ENCODE measurements at places on chromosomes 16 and 17.

DNA sequence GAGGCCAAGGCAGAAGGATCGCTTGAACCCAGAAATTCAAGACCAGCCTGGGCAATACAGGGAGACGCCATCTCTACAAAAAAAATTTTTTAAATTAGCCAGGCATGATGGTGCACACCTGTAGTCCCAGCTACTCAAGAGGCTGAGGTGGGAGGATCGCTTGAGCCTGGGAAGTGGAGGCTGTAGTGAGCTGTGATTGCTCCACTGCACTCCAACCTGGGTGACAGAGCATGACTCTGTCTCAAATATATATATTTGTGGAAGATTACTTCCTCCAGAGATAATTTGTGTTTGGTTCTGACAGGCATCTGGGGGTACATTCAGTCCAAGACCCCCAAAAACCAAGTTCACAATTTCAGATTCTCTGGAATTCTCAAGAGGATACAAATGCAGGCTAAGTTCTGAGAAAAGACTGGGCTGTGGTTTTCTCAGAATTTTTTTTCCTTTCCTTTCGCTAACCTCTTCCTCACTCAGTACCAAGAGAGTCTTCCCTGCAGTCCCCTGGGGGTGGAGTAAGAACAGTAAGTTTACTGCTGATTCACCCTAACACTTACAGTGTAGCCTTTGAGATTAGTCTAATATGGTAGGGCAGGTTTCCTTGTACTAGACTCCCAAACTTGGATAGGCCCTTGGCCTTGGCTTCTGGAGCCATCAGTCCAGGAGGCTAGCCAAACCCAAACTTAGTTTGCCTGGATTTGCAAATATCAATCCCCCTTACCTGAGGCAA lies 15.1 kb downstream of the GSDMB start:
- H3K27me3 ChIP-seq: no peaks in the 10 kb centered on the region
- H3K4me1 ChIP-seq: no peaks in the 10 kb centered on the region
- no peak overlapping the region for H3K27ac ChIP-seq
- DNase-seq: no peak
- H3K4me3 ChIP-seq: no peak overlapping the region
- peaks cover 2% of the 10 kb centered on the region for H3K36me3 ChIP-seq

GRCh38 chr16:87658564-87659225 lies 56.4 kb downstream of the JPH3 start:
- H3K4me3 ChIP-seq: no peak overlapping the region
- DNase-seq: no peak
- no peaks in the 10 kb centered on the region for H3K4me1 ChIP-seq
- peaks cover 14% of the 10 kb centered on the region for H3K27me3 ChIP-seq
- no peaks in the 10 kb centered on the region for H3K36me3 ChIP-seq

DNA sequence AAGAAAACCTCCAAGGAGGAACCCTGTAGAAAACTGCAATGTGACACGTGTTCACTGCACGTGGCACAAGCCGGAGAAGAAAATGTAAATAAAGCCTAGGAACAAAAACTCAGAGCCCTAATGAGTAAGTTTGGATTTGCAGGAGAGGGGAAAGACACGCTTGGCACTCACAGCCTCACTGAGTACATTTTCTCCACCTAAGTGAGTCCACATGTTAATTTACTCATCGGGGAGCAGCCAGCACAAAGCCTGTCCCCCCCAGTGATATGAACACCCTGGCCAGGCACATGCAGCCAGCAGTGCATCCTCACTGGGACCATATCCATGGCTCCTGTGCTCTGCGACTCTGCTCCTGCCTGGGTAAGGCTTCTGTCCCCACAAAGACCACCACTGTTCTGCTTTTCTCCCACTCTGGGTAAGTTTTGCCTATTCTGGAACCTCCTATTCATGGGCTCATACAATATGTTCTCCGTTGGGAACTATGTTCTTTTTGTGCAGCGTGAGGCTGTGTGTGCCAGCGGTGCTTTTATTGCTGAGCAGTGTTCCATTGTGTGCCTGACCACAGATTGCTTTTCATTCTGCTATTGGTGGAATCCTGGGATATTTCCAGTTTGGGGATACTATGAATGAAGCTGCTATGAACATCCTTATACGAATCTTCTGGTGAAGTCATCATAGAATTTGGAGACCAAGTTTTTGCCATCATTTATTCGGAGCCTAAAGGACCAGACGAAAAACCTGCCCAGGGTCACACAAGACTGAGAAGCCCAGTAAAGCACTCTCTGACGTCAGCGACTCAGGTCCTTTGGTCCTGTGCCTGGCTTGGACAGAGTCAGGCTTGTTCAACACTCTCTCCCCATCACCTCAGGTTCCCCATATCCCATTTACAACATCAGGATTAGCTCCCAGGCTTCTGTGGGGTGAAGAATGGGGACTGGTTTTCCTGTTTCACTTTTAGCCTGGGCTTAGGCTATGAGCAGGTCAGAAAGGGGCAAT lies 53.3 kb downstream of the RNF112 start:
- no peak overlapping the region for H3K4me3 ChIP-seq
- DNase-seq: no peak
- H3K36me3 ChIP-seq: no peaks in the 10 kb centered on the region
- H3K4me1 ChIP-seq: no peaks in the 10 kb centered on the region
- no peak overlapping the region for H3K27ac ChIP-seq

DNA sequence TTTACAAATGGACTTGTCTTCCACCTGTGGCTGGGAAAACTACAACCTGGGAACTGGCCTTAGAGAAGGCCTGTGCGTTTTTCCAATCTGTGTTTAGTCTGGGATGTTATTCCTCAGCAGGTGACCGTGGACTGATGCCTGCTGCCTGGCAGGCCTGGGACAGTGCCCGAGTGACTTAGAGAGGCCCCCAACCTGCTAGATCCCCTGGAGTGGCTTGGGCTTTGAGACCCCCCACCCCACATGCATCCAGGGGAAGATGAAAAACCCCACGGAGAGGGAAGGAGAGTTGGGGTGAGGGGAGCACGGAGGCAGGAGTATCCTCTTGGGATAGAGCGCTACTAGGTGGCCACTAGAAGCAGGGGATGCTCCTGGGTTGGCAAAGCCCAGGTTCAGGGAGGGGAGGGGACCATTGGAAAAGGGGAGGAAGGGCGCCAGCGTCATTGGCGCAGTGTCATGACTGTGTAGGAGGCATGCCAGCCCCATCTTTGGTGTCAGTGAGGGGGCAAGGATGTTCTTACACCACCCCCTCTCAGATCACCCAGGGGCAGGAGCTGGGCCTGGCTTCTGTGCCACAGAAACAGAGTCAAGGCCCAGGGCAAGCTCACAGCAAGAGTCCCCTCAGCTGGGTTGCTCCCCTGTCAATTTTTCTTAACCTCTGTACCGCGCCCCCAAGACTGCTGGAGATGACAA lies 54.1 kb downstream of the MEAK7 start:
- H3K27ac ChIP-seq: no peak overlapping the region
- H3K4me3 ChIP-seq: no peak overlapping the region
- no peaks in the 10 kb centered on the region for H3K36me3 ChIP-seq
- DNase-seq: no peak

DNA sequence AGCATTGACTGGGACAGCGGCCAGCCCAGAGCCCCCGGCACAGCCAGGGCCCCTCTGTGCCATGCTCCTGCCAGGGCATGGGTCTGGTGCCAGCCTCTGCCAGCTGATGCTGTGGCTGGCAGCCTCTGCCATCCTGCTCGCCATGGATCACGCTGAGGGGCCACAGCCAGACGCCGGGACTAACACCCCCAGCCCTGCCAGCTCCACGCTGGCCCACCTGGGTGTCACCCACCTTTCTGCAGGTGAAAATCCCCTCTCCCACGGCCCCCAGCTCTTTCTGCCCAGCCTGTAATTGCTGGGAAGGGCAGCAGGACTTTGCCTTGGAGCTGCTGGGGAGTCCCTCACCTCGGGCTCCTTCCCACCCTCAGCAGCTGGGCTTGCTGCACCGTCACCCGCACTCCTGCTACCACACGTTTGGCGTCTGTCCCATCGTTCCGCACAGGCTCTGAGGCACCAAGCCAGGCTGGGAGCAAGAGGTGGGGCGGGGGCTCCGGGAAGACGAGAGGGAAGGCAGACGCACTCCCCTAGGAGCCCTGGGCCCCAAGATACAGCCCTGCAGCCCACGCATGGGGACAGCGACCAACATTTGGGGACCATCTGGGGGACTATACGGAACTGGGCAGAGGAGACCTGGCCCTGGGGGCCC lies 42.0 kb upstream of the ACSF3 start:
- H3K4me3 ChIP-seq: no peak overlapping the region
- no peaks in the 10 kb centered on the region for H3K36me3 ChIP-seq
- no peaks in the 10 kb centered on the region for H3K4me1 ChIP-seq
- peaks cover 24% of the 10 kb centered on the region for H3K27me3 ChIP-seq
- DNase-seq: no peak
- no peak overlapping the region for H3K27ac ChIP-seq

- no peak overlapping the region for H3K4me3 ChIP-seq
- H3K27ac ChIP-seq: no peak overlapping the region
- no peaks in the 10 kb centered on the region for H3K36me3 ChIP-seq
- no peaks in the 10 kb centered on the region for H3K4me1 ChIP-seq
- no peaks in the 10 kb centered on the region for H3K27me3 ChIP-seq
- no peak for DNase-seq
Observed at GRCh38 chr16:8247993-8248392, 342.3 kb downstream of the TMEM114 start.

- no peak overlapping the region for H3K4me3 ChIP-seq
- no peak overlapping the region for H3K27ac ChIP-seq
- H3K36me3 ChIP-seq: no peaks in the 10 kb centered on the region
- no peaks in the 10 kb centered on the region for H3K4me1 ChIP-seq
Observed at GRCh38 chr17:52106072-52106471, 52.4 kb downstream of the CA10 start.

GRCh38 chr17:72150632-72151460 lies 30.0 kb downstream of the SOX9 start:
- peak overlapping the region; percentile 58 for H3K27ac ChIP-seq
- no peaks in the 10 kb centered on the region for H3K36me3 ChIP-seq
- H3K27me3 ChIP-seq: peaks cover 3% of the 10 kb centered on the region
- peak overlapping the region; percentile 2 for H3K4me3 ChIP-seq
- peak; percentile 45 for DNase-seq
- H3K4me1 ChIP-seq: peaks cover 15% of the 10 kb centered on the region

DNA sequence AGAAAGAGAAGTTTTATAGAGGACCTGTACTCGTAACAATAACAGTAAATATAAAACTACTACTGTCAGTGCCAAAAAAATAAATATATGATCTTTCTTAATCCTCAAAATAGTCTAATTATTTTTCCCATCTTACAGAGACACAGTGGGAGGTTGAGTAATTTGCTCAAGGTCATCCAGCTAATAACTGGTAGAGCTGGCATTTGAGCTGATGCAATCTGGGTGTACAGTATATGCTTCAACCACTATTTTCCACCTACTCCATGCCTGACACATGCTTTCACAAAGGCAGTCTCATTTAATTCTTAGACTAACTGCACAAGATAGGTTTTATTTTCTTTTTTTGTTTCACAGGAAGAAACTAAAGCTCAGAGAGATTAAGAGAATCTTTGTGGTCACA lies 33.6 kb downstream of the PIGL start:
- no peak overlapping the region for H3K27ac ChIP-seq
- no peak overlapping the region for H3K4me3 ChIP-seq
- DNase-seq: peak; percentile 52
- no peaks in the 10 kb centered on the region for H3K27me3 ChIP-seq
- H3K4me1 ChIP-seq: peaks cover 3% of the 10 kb centered on the region

GRCh38 chr17:17691468-17692263 lies 10.4 kb downstream of the RAI1 start:
- no peak overlapping the region for H3K4me3 ChIP-seq
- no peak for DNase-seq
- no peaks in the 10 kb centered on the region for H3K27me3 ChIP-seq
- H3K27ac ChIP-seq: no peak overlapping the region

GRCh38 chr17:63275971-63276745 lies 169.9 kb downstream of the CYB561 start:
- H3K4me3 ChIP-seq: no peak overlapping the region
- DNase-seq: no peak
- peak overlapping the region; percentile 92 for H3K27ac ChIP-seq
- H3K4me1 ChIP-seq: peaks cover 49% of the 10 kb centered on the region
- H3K36me3 ChIP-seq: no peaks in the 10 kb centered on the region

DNA sequence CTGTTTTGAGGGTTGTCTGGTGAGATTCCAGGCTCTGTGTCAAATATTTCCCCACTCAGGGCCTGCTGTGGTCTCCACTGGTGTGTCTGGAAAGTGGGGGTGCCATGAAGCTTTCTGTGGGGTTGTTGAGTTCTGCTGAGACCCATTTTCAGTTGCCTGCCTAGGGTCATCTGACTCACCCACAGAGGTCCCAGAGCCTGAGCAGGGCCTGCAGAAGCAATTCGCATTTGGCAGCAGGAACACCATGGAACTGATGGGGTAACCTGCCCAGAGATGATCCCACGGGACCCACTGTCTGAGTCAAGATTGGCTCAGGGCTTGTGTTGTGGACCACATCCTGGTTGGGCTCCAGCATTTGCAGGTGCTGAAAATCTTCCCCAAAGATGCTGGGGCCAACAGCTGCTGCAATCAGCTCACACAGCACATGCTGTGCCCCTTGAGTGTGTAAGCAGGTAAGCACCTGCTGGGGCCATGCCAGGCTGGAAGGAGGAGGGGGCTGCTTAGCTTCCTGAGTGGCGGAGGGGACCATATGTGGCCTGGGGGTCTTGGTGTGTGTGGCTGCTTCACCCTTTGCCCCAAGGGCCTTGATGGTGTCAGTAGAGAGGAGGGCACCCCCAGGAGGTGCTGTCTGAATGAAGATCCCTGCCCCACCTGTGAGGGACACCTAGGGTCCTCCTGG lies 1726.1 kb downstream of the TP53TG3F start:
- H3K36me3 ChIP-seq: no peaks in the 10 kb centered on the region
- H3K4me1 ChIP-seq: no peaks in the 10 kb centered on the region
- H3K4me3 ChIP-seq: no peak overlapping the region
- H3K27ac ChIP-seq: no peak overlapping the region
- H3K27me3 ChIP-seq: no peaks in the 10 kb centered on the region

DNA sequence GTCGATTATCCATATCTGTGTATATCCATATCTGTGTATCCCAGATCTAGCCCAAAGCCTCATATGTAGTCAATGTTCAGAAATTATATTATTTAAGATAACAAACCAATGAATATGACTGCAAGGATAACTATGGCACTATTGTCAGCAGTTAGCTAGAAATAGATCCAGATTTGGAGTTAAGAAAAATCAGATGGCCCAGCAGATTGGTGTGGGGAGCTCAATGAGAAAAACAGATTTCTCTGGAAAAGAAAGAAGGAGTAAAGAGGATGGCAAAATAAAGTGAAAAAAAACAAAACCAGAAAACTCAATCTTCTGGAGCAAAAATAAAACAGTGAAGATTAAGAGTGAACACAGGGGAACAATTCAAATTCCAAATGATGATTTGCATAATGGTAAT lies 10.6 kb upstream of the CDH8 start:
- H3K36me3 ChIP-seq: no peaks in the 10 kb centered on the region
- no peaks in the 10 kb centered on the region for H3K4me1 ChIP-seq
- H3K27ac ChIP-seq: no peak overlapping the region
- no peak overlapping the region for H3K4me3 ChIP-seq

GRCh38 chr16:11806721-11807120 lies 9.7 kb upstream of the ZC3H7A start:
- peaks cover 4% of the 10 kb centered on the region for H3K4me1 ChIP-seq
- H3K36me3 ChIP-seq: no peaks in the 10 kb centered on the region

Data from astrocyte (in vitro differentiated cells and primary cell).